ENCODE measurements at places on chromosomes 7 and 10. TPM values are rescaled to one million over a fixed set of nuclear protein-coding genes. Genes with fewer than 3 reads are reported as not detected.

DNA sequence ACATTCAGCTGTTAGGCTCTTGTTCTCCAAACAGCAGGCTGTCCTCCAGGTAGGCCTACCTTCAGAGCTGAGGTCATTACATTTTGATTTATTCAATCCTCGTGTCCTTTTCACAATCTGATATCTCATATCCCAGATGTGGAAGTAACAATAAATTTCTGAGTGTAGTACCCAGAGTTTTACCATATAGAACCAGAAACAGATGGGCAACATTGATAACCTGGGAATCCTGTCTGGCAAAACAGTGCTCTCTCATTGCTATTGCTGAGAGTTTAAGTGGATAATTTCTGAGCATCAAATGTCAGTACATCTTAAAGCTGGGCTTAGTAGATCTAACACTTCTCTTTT is 1007.8 kb downstream of the REEP3 start:
- DNase-seq = no peak

DNA sequence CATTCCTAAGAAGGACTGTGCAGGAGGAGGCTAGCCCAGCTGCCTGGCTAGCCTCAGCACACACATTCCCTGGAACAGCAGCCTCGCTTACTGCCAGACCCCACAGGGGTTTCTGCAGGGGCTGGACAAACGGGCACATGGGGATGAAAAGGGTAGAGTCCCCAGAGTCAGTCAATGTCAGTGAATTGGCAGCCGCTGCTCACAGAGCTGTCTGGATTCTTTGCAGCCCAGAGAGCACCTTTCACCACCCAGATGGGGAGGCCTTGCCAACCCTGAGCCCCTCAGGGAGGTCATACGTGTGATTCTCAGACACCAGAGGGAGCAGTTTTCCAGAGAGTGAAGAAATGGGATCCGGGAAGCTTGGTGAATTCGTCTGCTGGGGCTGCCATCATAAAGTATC is 143.3 kb downstream of the KCNMA1 start:
- no peak for DNase-seq

GRCh38 chr7:157403646-157404401 is 67.0 kb downstream of the DNAJB6 start:
- DNase-seq = no peak

- DNase-seq = no peak
Observed at GRCh38 chr7:131959106-131959812, 402.8 kb upstream of the PODXL start.

DNA sequence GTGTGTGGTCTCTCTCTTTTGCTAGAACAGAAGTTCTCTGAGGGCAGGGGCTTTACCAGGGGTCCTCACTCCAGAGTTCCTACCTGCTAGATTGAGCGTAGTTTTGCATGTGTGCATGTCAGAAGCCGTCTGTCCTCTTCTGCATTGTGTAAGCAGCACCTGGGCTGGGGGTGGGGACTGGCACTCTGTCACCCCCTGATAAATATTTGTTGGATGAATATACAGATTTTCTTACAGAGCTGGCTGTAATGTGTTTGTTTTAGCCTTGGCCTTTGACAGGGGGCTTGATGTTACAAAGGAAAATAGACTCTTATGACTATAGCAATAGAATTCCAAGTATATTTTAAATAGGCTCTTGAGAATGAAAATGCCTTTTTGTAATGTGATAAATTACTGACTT is 46.6 kb downstream of the WDR37 start:
- DNase-seq = no peak

DNA sequence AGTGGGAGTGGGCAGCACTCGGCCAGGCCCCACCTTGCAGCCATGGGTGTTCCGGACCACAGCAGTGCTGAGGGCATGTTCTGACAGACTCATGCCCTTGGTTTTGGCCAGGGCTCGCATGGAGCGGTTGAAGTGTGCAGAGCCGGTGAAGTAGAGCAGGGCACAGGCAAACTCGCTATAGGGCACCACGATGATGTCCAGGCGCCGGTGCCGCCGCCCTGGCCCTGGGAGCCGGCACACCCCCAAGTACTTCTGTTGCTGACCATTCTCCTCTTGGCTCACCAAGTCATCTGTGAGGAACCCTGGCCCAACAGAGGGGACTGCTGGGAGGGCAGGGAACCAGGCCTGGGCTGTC is 8.6 kb downstream of the POLL start:
- DNase-seq = no peak

GRCh38 chr7:761101-761500 is 34.0 kb upstream of the PRKAR1B start:
- no peak for DNase-seq

GRCh38 chr10:63206997-63207811 is 74.1 kb downstream of the NRBF2 start:
- no peak for DNase-seq

WNT16 gene
- not detected for polyA plus RNA-seq

FOXI2 gene
- polyA plus RNA-seq = 0.71 TPM

DNA sequence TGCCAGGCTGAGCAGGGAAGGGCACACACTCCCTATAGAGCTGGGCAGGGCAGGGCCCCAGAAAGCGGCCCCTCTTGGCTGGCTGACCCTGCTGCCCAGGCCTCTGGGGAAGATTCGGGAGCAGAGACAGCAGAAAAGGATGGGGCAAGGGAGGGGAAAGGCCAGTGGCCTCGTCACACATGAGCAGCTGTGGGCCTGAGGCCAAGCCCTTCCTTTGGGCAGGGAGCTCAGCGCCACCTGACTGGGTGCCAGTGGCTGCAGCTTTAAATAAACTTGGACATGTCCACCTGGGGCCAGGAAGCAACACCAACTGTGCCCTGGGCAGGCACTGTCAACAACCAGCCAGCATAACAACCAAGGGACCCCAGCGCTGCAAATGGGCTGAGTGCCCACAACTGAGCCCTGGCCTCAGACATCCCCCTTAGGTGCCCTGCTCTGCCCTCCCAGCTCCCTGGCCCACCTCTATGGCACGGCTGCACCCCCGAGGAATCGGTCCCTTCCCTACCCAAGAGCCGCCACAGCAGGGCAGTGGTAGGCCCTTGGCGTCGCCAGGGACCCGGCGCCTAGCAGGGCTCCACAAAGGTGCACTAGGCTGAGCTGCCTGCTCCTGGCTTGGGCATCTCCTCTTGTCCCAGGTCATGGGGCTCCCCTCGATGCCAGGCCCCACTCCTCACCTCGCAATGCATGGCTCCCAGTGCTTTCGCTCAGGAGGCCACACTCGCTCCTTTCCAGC is 2.6 kb downstream of the CAMK2B start:
- DNase-seq = no peak

GRCh38 chr10:118569241-118569881 is 26.1 kb downstream of the PRLHR start:
- no peak for DNase-seq

DNA sequence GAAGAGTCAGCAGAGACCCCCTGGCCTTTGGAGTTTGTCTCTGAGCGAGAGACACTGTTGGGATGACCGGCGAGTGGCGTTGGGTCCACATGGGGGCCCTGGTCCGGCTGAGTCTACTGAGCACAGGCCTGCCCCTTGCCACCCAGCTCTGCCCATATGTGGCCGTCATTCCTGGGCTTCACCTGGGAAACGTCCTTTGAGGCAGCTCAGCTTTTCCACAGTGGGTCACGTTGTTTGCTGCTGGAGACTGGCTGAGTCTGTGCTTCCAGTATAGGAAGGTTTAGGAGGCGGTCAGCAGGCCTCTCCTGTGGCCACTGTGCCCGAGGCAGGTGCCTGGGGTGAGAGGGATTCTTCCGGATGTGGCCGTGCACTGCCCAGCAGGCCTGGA is 17.1 kb downstream of the ADAM8 start:
- no peak for DNase-seq

DNA sequence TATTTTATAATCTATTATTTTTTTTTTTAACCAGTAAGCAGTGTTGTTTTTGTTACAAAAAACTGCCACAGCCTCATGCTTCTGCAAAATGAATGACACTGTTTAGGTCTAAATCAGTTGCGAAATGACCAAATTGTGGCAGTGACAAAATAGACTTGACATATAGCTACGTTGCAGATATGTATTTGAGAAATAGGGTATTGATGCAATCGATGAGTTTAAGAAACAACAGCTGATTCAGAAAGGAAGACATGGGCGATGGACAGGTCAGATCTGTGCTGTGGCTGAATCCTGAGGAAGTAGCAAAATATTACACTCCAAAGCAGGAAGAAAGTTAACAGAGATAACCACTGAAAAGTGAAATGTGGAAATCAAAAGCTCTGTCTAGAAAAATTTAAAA is 89.0 kb upstream of the STEAP4 start:
- no peak for DNase-seq
